H54 (cell line): ENCODE measurements at places on chromosomes 3 and 15.
A peak's percentile ranks its signal among the peaks of the same experiment; 100 is the strongest.

DNA sequence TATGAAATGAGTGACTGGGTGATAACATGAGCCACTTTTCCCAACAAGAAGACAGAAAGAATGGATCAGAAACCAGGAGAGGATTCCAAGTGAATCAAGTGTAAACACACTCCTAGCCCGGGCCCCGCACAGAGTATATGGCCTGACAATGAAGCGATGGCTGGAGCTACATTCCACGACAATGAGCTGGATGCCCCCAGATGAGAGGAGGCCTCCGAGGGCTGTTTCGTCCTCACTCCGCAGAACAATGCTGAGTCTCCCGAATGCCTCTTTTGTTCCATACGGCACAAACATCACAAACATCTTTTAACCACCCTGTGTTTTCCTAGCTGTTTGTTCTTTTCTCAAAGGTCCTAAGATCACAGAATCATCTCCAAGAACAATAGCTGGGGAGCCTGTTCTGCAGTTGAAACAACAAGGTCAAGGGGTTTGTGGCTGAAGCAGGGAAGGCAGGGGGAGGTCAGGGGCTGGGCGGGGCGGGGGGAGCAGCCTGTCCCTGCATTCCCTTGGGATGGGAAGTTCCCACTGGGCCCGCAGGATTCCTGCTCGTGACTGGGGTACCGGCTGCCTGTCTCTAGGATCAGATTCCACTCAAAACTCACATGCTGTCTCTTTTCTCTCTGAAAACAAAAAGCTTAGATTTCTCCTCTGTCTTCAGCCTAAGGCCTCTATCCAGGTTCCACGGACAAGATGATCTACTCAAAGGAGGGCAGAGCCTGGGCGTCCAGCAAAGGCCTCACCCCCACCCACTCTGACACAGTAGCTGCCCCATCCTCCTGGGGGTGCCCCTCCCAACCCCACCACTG lies 151.3 kb downstream of the XXYLT1 start:
- DNase-seq, result peak; percentile 93

- DNase-seq, result no peak
Measured at GRCh38 chr3:18090377-18090776, 334.8 kb downstream of the SATB1 start.

DNA sequence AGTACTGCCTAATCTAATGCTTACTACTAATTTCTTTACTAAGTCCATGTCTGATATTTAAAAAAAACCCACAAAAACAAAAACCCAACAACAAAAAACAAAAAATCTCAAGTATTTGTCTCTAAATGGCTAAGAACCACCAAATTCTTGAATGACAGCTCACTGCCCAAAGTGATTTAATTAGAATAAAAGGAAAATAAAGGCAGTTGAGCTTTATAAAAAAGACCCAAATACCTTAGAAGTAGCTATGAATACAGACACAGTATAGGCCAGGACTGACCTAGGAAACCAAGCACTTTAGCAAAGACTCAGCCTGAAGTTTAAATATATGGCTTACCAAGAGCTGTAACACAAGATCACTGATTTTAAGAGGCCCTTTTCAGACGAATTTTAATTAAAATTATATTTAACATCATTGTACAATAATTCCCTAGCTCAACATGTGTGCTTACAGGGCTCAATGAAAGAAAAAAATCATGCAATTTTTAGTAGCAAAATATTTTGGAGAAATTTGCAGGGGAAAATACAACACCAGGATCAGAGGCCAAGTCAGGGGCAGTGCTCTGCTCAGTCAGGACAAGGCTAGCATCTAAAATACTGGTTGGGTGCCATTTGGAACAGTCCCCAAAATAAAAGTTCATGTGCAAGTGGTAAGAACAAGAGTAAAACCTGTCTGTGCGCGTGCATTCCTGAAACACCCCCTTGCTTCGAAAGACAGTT lies 24.8 kb downstream of the UQCC5 start:
- DNase-seq, result no peak

GRCh38 chr3:129971351-129972052 lies 3.0 kb upstream of the TRH start:
- DNase-seq, result no peak

DNA sequence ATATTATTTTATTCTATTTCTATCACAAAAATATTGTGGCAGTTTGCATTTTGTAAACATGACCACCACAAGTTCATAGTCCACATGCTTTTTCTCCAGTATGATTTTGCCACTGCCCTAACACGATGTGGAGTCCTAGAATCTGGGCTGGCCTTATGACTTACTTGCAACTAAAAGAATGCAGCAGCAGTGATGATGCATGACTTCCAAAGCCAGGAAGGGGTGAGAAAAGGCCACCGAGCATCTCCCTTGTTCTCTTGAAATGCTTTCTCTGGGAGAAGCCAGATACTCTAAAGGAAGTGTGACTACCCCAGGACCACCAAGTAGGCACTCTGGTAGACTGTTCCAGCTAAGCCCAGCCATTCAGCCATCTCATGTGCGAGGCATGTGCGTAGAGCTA lies 191.6 kb upstream of the MRPL3 start:
- no peak for DNase-seq

DNA sequence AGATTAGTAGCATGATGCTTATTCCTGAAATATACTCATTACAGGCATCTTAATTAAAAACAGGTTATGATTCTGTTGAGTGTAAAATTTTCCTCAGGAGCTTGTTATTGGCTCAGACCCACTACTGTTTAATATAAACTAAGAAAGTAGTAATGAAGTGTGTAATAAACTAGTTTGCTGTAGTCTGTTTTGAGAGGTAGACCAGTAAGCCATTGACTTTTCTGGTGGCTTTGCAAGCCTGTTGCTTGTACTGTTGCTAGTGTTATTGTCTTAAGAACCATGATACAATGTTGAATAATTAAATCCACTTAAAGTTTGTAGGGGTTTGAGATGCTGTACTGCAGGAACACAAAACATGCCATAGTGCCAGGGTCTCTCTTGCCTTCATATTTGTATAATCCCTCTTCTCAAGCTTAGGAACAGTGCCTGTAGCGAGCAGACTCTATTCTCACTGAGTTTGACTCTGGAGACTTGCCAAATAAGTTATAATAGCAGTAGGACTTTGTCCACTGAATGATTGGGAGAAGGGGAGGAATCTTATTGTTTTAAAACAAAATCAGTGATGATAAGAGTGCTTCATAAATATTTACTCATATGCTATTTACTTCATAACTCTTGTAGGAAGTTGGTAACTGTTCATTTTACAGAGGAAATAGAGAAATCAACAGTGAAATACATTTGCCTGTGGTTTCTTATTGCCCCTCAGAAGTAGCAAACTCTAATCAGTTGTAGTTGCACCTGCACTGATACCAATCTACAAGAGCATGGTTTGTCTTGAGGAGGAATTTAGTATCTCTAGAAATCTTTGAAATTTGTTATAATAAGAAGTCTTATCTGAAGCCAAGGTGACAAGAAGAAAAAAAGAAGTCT lies 13.4 kb downstream of the TCF12 start:
- no peak for DNase-seq

- no peak for DNase-seq
Measured at GRCh38 chr3:12194669-12195161, 36.0 kb upstream of the TIMP4 start.

DNA sequence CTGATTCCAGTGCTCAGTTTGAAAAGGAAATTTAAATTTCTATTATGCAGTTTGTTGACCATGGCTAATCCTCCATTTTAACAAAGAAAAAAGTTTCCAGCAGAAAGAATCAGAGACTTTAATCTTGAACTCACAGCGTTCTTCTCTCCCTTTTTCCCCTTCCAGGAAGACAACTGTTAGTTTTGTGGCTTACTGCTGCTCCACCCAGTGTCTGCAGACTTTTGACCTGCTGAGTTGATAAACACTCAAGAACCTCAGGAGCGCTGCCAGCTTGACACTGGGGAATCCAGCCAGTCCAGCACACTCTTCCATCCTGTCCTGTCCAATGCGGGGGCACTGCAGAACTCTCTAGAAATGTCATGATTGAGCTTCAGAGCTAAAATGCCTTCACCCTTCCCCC lies 134.6 kb downstream of the LRRC28 start:
- DNase-seq, result no peak
